ENCODE measurements at places on chromosomes 3 and 15. TPM values are rescaled to one million over a fixed set of nuclear protein-coding genes. Genes with fewer than 3 reads are reported as not detected.

The CCK gene
- total RNA-seq = not detected

The SECISBP2L gene
- total RNA-seq = 51.9 TPM

DNA sequence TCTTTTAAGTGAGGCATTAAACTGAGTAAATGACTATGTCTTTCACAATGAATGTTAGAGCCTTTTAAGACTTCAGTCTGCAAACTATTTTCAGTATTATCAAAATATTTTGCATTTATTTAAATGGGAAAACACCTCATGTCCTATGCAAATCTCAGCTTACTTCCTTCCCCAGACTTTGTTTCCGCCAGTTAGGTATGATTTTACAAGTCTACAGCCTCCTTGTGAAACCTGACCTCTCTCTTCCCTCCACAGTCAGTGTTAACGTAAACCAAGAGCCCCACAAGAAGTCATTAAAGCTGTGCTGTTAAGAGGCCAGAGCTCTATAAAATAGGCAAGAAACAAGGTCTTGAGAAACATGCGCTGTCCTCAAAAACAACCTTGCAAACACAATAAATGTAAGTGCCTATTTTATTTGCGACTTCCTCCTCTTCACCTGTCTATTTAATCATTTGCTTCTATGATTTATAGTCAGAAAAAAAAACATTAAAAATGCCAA is 48.3 kb downstream of the PRTG start:
- DNase-seq = no peak

GRCh38 chr15:90234096-90234988 is at the start of gene GDPGP1:
TSS of gene GDPGP1 (plus strand) at chr15:90234209. CDS start at chr15:90240909, 6,700 bp downstream.
- DNase-seq = no peak

GRCh38 chr3:154421083-154421482 is 8.9 kb downstream of the GPR149 start:
- DNase-seq = no peak

The ADAMTS9 gene
- 105 TPM for total RNA-seq

The ANKRD34C gene
- total RNA-seq = 0.19 TPM

The AGBL1 gene
- total RNA-seq = not detected

The CCDC39 gene
- total RNA-seq = 0.65 TPM

DNA sequence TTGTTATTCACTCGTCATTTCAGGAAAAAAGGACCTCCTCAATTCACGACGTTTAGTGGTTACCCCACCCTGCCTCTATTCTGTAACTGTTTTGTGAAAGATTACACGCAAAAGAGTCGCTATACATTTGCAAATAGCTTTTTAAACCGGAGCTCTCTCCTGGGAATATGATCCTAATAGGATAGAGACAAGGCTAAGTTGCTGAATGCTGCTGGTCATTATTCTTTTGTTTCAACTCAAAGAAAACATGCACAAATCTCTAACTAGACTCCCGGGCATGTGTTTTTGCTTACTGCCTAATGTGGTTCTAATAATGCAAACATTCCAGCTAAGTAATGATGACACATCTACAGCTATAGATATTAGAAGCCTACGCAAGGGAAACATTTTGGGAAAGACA is 214.6 kb upstream of the MDFIC2 start:
- no peak for DNase-seq

The TNIK gene
- 20.3 TPM for total RNA-seq

DNA sequence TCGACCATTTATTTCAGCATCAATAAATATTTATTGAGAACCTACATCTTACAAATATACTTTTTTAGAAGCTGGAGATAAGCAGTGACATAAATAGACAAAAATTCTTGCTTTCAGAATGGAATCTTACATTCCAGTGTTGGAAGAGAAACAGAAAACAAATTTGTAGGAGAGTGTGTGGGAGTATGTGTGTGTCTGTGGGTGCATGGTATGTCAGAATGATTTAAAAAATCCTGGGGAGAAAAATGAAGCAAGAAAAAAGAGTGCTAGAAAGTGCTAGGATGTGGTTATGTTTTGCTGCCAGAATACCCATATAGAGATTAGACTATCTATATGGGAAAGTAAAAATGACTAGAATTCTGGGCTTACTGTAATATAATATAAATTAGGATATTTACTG is 561.7 kb upstream of the SGO1 start:
- DNase-seq = no peak

GRCh38 chr3:177553012-177553411 is 355.7 kb upstream of the TBL1XR1 start:
- DNase-seq = no peak

DNA sequence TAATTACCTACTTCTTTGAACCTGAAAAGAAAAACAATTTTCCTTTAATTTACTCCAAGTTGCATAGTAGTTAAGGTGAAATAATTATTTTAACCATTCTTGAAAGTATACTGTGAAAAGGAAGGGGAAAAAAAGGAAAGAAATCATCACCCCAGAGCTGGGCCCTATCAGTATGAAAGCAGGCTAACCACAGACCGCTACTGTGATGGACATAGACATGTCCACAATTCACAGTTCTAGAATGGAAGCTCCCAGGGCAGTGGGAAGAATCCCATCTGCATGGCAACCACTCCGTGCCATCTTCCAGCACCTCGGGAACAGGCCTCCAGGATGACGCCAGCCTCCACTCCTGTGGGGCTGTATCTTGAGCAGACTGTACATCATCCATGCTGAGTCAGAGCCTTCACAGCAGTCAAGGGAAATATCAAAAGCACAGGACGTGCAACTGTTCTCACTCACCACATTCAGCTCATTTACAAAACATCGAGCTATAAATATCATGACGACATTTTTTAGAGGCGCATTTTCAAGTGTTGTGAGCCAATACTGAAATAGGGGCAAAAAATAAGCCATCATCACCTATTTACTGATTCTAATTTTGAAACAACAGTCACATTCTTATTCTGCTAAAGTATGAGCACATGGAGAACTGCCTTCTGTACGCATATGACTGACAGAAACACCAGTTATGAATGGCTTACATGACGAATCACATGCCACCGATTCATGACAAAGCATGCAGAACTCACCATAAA is 119.7 kb downstream of the SNRK start:
- no peak for DNase-seq

- DNase-seq = no peak
Observed at GRCh38 chr15:57540211-57540610, 51.5 kb upstream of the MYZAP start.

DNA sequence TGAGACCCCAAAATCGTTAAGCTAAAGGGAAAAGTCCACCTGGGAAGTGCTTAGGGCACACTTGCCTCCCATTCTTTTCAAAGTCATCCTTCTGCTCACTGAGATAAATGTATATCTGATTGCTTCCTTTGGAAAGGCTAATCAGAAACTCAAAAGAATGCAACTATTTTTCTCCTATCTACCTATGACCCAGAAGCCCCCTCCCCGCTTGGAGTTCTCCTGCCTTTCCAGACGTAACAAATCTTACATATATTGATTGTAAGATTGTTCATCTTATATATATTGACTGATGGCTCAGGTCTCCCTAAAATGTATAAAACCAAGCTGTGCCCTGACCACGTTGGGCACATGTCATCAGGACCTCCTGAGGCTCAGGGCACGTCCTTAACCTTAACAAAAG is 56.8 kb upstream of the ACAN start:
- DNase-seq = no peak

- no peak for DNase-seq
Observed at GRCh38 chr3:57755368-57755675, 787 bp upstream of the SLMAP start.

The ARNT2 gene
- total RNA-seq = 3.7 TPM

The IL17RD gene
- total RNA-seq = 22.9 TPM

DNA sequence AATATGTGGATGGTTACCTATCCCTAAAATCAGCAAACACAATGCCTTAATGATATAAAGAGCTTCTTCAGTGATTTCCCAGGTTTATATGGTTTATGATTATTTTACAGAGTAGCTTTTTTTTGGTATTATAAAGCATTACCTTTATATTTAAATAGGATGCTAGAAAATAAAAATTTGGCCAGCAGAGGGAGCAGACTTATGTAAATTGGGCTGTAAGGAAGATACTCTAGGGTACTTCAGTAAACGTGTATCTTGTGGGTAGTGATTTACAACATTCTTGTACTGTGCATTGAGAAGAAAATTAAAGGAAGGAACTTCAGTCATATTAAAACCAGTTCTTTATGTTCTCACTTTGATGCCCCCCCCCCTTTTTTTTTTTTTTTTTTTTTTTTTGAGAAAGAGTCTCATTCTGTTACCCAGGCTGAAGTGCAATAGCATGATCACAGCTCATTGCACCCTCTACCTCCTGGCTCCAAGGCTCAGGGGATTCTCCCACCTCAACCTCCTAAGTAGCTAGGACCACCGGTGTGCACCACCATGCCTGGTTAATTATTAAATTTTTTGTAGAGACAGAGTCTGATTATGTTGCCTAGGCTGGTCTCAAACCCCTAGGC is 167.9 kb downstream of the BBX start:
- no peak for DNase-seq

The CMTM6 gene
- total RNA-seq = 31.7 TPM

The SCN5A gene
- 1.4 TPM for total RNA-seq

- DNase-seq = no peak
Observed at GRCh38 chr3:11274566-11275142, 2.5 kb downstream of the ATG7 start.

DNA sequence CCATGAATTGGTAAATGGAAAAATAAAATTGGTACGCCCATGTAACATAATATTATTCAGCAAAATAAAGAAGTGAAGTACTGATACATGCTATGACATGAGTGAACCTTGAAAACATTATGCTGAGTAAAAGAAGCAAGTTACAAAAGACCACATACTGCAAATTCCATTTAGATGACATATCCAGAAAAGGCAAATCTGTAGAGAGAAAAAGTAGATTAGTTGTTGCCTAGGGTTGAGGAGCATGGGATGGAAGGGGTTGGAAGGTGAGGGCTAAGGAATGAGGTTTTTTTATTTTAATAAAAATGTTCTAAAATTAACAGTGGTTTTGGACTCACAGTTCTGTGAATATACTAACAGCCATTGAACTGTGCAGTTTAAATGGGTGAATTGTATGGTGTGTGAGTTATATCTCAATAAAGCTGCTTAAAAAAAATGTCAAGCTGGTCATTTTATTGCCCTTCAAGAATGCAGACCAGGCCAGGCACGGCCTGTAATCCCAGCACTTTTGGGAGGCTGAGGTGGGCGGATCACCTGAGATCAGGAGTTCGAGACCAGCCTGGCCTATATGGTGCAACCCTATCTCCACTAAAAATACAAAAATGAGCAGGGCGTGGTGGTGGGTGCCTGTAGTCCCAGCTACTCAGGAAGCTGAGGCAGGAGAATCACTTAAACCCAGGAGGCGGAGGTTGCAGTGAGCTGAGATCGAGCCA is 8.1 kb upstream of the DLG1 start:
- no peak for DNase-seq

- DNase-seq = no peak
Observed at GRCh38 chr15:86969364-86969763, 889.7 kb downstream of the AGBL1 start.

DNA sequence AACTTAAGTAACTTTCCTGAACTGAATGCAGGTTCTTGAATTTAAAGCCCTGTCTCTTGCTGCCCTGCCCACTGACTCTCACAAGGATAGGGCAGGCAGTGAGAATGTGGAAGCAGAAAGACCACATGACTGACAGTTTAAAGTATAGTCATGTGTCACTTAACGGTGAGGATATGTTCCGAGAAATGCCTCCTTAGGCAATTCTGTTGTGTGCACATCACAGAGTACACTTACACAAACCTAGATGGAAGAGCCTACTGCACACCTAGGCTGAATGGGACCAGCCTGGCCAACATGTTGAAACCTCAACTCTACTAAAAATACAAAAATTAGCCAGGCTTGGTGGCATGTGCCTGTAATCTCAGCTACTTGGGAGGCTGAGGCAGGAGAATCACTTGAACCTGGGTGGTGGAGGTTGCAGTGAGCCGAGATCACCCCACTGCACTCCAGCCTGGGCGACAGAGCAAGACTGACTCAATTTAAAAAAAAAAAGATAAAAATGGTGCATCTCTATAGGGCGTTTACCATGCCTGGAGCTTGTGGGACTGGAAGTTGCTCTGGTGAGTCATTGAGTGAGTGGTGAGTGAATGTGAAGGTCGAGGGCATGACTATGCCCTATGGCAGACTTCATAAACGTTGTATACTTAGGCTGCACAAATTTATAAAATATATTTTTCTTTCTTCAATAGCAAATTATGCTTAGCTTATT is 18.9 kb upstream of the COPG1 start:
- DNase-seq = no peak

The RASL12 gene
- 93.9 TPM for total RNA-seq

- no peak for DNase-seq
Observed at GRCh38 chr3:31610700-31611275, 78.1 kb downstream of the STT3B start.

- no peak for DNase-seq
Observed at GRCh38 chr15:35757765-35758164, 211.8 kb upstream of the DPH6 start.

DNA sequence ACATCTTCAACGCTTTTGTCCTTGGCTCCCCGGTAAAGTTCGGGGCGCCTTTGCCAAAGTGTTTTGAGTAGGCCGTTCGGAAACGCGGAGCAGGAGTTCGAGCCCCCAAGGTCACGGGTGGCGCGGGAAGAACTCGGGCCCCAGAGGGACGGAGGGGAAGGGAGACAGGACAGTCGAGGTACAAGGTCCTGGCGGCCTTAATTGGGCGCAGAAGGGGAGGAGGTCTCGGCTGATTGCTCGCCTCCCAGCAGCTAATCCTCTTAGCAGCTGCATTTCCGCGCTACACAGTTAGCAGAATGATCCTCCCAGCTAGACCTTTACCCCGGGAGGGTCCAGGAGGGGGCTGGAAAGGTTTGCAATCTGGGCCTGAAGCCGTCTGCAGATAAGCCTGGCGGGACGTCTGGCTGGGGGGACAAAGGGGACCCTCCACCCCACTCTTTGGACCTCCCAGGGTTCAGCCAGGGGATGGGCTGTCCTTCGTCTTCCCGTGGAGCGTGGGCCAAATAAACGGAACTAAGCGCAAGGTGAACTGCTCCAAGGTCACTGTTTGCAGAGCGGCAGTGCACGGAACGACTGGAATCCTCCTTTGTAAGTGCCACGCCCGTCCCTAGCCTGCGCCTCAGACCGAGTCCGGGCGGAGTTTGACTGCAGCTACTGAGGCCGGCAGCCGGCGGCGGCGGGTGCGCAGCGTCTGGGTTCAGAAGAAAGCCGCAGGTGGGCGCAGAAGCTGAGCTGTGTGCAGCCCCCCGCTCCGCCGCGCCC is 7.2 kb downstream of the EOMES start:
- peak; percentile 75 for DNase-seq
